IMR-90 (cell line): ENCODE measurements at places on chromosomes 1 and 21. TPM values are rescaled to one million over a fixed set of nuclear protein-coding genes. Genes with fewer than 3 reads are reported as not detected.

ADCY10 gene
- under 0.01 TPM in 2 replicates for total RNA-seq

ZFP69B gene
- total RNA-seq: 6.8 and 8.1 TPM in 2 replicates

RAB3GAP2 gene
- 37.5 and 37.8 TPM in 2 replicates for total RNA-seq

NBPF8 gene
- 12.2 and 13.4 TPM in 2 replicates for total RNA-seq

FRRS1 gene
- 21.7 and 23.5 TPM in 2 replicates for total RNA-seq

CCDC27 gene
- not detected in 2 replicates for total RNA-seq

MTF1 gene
- total RNA-seq: 2.2 and 2.3 TPM in 2 replicates

SPOCD1 gene
- 42.2 and 59.7 TPM in 2 replicates for total RNA-seq

GBP7 gene
- not detected in 2 replicates for total RNA-seq

NPR1 gene
- total RNA-seq: not detected in 2 replicates

DNA sequence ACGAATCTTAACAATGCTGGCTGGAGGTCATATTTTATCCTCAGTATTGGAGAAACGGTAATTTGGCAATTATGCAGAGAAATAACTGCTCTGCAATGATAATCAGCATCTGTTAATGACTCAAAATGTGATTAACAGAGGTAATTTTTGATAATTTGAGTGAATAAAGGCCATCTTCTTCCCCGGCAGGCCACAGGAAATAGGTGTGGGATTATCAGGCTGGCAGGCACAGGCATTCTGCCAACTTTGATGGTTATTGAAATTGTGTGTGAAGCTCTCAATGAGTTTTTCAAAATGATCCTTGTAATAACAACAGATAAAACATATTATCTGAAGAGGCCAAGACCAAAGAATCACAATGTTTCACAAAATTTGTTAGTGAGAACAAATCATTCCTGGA is 309.0 kb downstream of the PTGER3 start:
- DNase-seq: no peak

- DNase-seq: peak; percentile 96
Observed at GRCh38 chr21:28776251-28776650, 216.4 kb downstream of the LTN1 start.

DNA sequence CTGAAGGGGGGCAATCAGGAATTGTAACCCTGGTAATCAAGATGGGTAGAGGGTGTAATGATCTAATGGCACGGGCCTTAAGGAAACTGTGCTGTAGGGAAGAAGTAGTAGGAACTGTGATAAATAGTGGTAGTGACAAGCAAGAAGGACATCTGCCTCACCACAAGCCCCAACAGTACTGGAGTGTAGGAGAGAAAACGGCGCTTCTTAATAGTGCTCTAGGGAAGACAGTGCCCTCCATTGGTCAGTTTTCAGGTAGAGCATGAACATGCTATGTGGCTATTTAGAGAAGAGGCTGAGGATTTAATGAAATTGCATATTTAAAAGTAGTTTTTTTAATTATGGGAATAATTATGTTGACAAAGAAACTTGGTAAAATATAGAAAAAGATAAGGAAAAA is 32.2 kb downstream of the SLC30A7 start:
- no peak for DNase-seq

DNA sequence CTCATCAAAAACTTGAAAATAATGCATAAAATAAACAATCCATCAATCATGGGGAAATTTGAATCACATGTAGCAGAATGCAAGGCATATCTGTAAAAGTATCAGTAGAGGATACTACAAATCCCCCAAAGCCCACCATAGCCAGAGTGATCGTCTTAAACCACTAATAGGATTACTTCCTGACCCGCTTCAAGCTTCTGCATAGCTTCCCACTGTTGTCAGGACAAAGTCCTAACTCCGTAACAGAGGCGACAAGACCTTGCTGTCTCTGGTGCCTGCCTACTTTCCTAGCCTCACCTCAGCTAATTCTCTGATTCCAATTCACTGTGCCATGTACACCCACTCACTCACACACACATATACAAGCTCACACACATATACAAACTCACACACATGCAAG is 161.2 kb upstream of the NFIA start:
- no peak for DNase-seq

GRCh38 chr1:168867941-168868634 is 139.1 kb upstream of the DPT start:
- no peak for DNase-seq

DNA sequence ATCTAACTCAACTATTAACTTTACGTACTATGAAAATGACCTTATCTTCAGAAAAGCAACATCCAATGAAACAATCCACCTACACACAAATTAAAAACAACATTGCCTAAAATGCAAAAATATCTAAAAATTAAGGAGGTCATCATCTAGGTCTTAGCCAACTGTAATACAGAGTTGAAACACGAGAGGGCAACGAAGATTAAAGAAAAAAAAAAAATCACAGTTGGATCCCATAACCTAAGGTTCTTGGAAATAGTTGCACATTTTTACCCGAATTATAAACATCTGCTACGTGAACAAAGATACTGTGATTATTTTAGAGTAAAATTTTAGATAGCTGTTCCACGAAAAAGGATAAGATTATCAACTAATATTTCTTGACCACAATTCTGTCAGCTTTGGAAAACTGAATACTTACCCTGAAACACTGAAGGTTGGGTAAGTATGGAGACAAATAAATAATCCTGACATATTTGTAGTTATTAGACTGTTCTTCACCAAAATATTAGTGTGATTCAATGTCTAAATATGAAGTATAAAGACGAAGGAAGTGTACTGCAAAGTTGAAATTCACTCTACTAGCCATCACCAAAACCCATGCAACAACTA is 88.0 kb upstream of the AK4 start:
- DNase-seq: peak; percentile 61

GRCh38 chr1:211621447-211622198 is 42.7 kb upstream of the SLC30A1 start:
- DNase-seq: peak; percentile 71

DNA sequence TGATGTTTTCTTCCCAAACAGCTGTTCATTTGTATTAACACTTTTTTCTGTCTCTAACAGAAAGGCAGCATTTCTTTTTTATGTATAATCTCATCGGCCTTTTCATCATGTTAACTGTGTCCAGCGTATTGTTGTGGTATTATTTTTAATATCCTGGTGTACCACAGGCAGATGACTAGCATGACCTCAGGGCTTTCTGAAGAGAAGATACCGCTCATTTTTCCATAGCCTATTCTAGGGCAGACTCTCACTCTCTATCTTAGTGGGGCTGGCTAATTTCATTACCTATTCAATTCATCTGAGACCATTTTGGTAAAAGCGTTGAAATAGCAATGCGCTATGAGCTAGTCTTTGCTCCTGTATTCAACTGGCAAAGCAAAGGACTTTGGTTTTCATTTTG is 209.9 kb downstream of the SDCCAG8 start:
- no peak for DNase-seq

GRCh38 chr1:25050165-25050564 is 120.1 kb upstream of the RUNX3 start:
- DNase-seq: no peak

DNA sequence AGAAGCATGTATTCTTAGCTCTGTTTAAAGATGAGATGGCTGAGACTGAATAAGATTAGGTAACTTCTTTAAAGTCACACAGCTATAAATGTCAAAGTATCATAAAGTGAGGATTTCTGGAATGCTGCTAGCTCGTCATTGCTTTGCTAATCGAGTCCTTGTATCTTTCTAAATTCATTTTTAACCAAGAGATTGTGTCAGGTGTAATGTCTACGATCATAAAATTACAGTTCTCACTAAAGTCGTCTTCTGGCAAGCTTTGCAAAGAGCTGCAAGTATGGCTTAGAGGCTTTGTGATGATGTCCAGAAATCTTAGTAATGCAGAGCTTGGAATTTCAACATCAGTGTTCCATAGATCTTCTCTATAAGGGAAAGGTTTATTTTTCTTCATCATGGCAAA is 569.8 kb downstream of the LMO4 start:
- DNase-seq: no peak

GRCh38 chr1:226884116-226884625 is 13.8 kb downstream of the PSEN2 start:
- DNase-seq: peak; percentile 7

DNA sequence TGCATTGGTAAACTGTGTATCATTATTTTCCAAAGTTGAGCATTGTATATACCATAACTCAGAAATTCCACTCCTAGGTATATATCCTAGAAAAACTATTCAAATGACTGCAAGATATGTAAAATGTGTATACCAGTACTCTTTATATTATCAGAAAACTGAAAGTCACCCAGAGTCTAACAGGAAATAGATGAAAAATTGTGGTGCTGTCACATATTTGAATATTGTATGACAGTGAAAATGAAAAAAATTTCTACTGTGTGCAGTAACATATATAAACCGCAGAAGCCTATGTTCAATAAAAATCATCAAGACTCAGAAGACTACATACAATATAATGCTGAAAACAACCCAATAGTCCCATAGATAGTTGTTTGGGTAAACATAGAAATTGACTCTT is 74.4 kb upstream of the LYPLAL1 start:
- DNase-seq: no peak

DNA sequence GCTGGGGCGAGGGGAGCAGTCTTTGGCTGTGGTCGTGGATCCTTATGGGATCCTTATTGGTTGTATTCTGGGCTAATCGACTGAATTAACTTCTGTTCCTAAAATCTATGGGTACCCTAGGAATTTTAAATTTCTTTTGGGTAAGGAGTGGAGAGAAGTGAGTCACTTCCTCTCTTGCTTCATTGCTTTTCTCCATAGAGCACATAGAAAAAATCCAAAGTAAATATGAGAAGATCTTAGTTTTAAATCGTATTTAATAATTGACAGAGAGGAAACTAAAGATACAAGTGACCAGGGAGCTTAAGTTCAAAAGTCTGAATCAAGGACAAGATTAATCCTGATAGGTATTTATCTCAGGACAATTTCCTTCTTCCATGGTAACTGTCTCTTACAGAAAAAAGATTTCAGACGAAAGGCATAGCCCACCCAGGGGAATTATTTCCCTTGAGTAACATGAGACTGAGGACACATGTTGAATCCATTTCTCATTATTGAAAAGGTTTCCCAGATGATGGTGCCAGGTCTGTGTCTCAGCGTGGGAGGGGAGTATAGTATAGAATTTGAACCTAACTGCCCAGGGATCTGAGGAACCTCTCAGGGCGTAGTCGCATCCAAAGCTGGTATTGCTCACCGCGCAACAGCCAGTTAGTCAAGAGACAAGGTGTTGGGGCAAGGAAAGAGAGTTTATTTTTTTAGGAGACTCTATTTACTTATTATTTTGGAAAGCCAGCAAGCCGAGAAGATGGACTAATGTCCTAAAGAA is 28.7 kb upstream of the FASLG start:
- peak; percentile 61 for DNase-seq

DNA sequence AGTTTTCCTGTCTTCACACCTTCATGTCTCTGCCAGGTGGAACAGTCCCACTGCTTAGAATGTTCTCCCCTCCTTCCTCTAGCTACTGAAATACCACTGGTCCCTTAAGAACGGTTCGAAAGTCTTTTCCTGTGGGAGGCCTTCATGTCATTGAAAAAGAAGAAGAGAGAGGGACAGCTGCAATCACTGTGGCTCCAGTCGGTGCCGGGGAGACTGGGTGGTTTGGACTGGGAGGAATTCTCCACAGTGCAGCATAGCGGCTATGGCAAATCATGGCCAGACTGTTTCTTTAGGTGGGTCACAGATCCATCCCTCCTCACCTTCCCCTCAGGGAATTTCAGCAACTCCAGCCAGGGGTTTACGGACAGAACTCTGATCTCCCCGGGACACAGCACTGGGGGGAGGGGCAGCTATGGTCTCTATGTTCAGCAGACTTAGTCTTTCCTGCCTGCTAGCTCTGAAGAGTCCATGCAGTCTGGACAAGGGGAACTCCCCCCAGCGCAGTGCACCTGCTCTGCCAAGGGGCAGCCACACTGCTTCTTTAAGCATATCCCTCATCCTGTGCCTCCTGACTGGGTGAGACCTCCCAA is 567.2 kb downstream of the SMYD3 start:
- no peak for DNase-seq

DNA sequence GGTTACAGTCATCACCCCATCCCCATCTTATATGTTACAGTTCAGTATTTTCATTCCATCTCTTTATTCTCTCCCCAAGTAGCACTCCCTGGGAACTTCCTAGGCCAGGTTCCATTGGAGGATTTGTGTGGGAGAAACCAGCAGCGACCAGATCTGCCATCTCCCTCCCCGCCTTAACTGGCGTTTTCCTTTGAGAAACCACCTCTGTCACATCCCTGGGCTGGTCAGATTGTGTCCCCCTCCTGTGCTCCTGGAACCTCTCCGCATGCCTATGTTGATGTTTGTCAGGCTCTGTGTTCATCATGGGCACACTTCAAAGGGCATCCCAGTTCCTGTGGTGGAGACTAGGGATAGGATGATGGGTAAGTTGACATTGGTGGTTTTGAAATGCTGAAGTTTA is 126.4 kb downstream of the KIAA0319L start:
- DNase-seq: no peak

- DNase-seq: no peak
Observed at GRCh38 chr1:229305392-229305791, 34.5 kb downstream of the RAB4A start.

GRCh38 chr1:208118841-208119606 is 125.2 kb downstream of the PLXNA2 start:
- no peak for DNase-seq

DNA sequence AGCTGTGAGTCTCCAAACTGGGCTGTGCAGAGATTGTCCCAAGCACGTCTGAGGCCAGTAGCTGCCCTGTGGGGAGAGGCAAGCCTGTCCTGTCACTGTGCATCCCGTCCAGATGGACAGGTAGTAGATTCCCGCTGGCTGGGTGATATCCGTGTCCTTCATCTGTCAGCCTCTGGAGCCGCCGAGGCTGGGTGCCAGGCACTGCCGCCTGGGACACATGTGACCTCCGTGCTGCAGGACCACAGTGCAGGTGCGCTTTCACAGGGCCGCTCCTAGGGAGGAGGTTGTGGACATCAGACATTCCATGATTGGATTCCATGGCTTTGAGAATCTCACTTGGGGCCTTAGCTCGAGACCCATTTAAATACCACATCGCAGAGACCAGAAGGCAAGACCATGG is 4.7 kb downstream of the PDXK start:
- DNase-seq: no peak

DNA sequence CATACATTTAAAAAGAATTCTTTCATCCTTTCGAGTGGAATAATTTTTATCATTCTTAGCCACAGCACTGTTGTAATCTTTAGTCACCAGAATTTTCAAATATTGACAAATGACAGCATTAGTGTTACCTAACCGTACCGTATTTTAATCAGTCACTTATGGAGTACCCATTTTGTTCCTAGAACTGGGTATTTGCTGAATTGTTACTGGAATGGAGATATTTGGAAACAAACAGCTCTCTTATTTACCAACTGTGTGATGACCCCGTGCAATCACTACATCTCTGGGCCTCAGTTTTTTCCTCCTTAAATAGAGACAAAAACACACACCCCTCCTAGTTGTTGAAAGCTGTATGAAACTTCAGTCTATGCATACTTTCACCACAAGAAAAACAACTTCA is 7.9 kb upstream of the XCL2 start:
- DNase-seq: no peak
